ENCODE measurements at places on chromosomes 1 and 21. TPM values are rescaled to one million over a fixed set of nuclear protein-coding genes. Genes with fewer than 3 reads are reported as not detected.
A peak's percentile ranks its signal among the peaks of the same experiment; 100 is the strongest.

COL11A1 gene
- total RNA-seq = not detected

ADGRL4 gene
- not detected for total RNA-seq

FCRL6 gene
- total RNA-seq = not detected

TXNIP gene
- 130 TPM for total RNA-seq

GRCh38 chr1:104459886-104460285 is 710.2 kb downstream of the AMY1C start:
- no peaks in the 10 kb centered on the region for H3K27me3 ChIP-seq
- no peak overlapping the region for H3K4me3 ChIP-seq
- no peaks in the 10 kb centered on the region for H3K36me3 ChIP-seq

GRCh38 chr1:22080191-22080590 is 27.7 kb downstream of the CDC42 start:
- no peak for DNase-seq
- peaks cover 67% of the 10 kb centered on the region for H3K36me3 ChIP-seq
- H3K4me1 ChIP-seq = peaks cover 81% of the 10 kb centered on the region
- peak overlapping the region; percentile 24 for H3K27ac ChIP-seq
- no peaks in the 10 kb centered on the region for H3K27me3 ChIP-seq

DNA sequence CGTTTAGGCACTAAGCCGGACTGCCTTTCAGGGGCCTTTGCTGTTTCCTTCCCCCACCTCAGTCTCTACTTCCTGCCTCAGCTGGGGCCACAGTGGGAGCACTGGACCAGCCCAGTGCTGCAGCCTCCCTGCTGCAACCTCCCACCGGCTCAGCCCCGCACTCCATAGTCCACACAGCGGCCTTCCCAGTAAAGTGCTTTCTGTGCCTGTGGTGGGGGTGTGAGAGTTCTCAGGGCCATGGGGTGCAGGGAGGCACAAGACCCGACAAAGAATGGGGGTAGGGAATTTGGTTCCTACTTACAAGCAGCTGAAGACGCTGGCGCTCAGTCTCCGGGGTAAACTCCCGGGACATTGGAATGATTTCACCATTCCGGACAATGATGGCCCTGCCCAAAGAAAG is 3.5 kb downstream of the PPM1J start:
- no peaks in the 10 kb centered on the region for H3K36me3 ChIP-seq
- H3K4me1 ChIP-seq = peaks cover 21% of the 10 kb centered on the region
- no peak for DNase-seq
- no peak overlapping the region for H3K4me3 ChIP-seq

DNA sequence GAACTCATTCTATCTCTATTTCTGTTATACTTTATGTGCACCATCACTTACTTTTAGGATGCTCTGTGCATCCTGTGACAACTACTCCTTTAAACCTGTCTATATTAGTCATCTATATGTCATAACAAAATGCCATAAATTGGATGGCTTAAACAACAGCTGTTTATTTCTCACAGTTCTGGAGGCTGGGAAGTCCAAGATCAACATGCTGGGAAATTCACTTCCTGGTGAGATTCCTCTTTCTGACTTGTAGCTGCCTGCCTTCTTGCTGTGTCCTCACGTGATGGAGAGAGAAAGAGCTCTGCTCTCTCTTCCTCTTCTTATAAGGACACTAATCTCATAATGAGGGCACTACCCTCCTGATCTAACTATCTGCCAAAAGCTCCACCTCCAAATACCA is 62.3 kb upstream of the RCOR3 start:
- no peak overlapping the region for H3K27ac ChIP-seq
- H3K4me3 ChIP-seq = no peak overlapping the region
- no peaks in the 10 kb centered on the region for H3K27me3 ChIP-seq
- DNase-seq = no peak
- H3K4me1 ChIP-seq = no peaks in the 10 kb centered on the region
- no peaks in the 10 kb centered on the region for H3K36me3 ChIP-seq

DNA sequence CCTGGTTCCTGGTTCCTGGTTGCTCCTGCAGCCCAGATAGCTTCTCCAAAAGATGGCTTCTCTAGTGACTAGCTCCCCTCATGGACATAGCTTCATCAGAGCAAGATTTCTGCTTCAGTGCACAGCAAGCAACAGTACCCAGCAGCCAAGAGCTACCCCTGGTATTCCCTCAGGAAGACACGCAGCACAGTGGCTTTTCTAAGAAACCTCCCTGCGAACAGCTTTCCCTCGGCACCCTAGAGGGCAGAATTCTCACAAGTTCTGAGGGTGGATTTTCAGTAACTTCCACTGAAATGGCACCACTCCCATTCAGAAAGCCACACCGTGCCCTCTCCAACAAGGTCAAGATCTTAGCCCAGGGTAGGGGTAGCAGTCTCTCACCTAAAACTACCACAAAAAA is 128.2 kb downstream of the EIF4G3 start:
- DNase-seq = no peak
- no peaks in the 10 kb centered on the region for H3K27me3 ChIP-seq
- H3K4me3 ChIP-seq = no peak overlapping the region
- H3K4me1 ChIP-seq = no peaks in the 10 kb centered on the region
- no peak overlapping the region for H3K27ac ChIP-seq

All from activated CD8-positive, alpha-beta T cell treated with anti-CD3 and anti-CD28 coated beads for 36 hours (primary cell).